ENCODE measurements at places on chromosomes 5 and 9. TPM values are rescaled to one million over a fixed set of nuclear protein-coding genes. Genes with fewer than 3 reads are reported as not detected.

SHOC1 gene
- total RNA-seq: under 0.01 TPM

ATOX1 gene
- 76.2 TPM for total RNA-seq

GBGT1 gene
- 11.2 TPM for total RNA-seq

FOXD4L5 gene
- total RNA-seq: 0.09 TPM

PRDM9 gene
- not detected for total RNA-seq

ERAP2 gene
- 7.6 TPM for total RNA-seq

IRX2 gene
- not detected for total RNA-seq

IL13 gene
- total RNA-seq: not detected

All from endothelial cell of coronary artery (primary cell).